ENCODE measurements at places on chromosomes 4 and X.

GRCh38 chrX:32524385-32524784, 687.0 kb downstream of the DMD start:
- no peak for DNase-seq

- no peak for DNase-seq
Measured at GRCh38 chr4:5019796-5020195, 538 bp upstream of the CYTL1 start.

DNA sequence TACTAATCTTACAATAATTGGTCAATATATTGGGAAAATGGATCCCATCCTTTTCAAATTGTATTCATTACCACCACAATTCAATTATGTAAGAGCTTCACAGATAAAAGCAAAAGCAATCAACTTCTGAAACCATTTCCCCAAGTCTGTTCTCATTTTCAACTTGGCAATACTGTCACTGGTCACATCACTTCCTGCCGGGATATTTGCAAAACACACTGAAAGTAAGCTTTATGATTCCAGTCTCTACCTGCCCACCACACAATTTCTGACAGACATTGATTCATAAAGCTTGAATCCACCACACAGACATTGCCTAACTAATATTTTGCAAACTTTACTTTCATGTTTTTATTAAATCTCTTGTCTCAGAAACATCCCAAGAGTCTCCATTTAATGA, 53.6 kb downstream of the LIN54 start:
- DNase-seq: no peak

DNA sequence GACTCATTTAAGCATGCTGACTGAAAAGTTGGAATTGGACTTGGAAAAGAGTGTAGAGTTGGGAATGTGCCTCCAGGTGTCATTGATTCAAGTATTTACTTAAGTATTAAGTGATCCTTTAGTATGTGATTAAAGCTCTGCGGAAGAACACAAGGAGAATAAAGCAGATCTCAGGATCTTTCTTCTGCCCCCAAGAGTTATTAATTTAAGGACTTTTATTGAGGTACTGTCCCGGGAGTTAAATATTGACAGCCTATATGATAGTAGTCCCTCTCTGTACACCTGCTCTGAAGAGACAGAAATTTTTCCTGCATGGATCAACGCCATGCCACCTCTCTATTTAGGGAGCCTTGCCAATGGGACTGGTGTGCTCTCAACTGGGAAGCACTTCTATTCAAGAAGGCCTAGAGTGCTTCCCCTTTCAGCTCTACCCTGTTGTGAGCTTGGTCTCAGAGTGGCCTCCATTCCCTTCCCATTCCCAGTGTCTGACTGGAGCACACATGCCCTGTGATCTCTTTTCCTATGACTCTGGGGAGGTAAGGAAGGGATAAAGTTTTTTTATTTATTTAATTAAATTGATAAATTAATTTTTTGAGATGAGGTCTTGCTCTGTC, 75.9 kb downstream of the SHISA3 start:
- no peak for DNase-seq

GRCh38 chr4:124555959-124556358, 156.6 kb downstream of the ANKRD50 start:
- DNase-seq: no peak

GRCh38 chr4:170599894-170600293, 510.1 kb upstream of the AADAT start:
- DNase-seq: no peak

- DNase-seq: no peak
Measured at GRCh38 chr4:162017863-162018262, 145.9 kb downstream of the FSTL5 start.

DNA sequence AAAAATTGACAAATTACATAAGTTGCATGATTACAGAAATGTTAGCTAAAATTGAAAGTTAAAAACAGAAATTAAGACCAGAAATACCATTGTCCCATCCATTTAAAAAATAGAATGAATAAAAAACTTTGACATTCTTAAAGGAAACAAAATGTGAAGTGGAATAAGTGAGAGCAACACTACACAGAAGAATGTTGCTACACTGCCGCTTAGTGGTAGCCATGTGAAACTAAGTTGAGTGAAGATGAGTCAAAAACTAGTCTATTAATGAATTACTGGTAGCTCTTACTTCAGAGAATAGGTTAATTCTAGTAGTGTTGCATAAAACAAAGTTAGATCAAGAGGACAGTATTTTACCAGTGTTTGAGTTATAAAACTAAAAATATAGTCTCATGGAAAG, 571.0 kb upstream of the KLHL4 start:
- DNase-seq: no peak

DNA sequence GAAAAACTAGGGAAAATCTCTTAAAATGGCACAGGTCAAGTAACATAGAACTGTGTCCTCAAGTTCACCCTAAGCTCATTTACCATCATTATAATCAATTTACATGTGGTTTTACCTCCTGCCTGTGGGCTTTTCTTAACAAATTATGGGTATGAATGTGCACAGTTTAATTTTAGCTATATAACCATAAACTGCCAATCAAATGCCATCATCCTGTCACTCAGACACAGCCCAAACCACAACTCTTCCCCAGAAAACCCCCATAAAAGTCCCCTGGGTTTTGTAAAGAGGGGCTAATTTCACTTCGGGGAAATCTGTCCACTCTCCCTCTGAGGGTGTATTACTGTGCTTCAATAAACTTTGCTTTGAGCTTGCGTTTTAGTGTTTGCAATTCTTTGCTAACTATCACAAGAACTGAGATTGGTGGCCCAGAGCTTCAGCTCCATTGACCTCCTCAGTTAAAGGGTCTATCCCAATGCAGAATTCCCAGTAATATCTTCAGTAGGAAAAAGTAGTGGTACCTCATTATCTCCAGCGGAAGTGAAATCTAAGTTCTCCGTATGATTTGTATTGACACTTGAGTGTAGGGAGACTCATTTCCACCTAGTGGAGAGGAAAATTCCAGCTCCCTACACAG, 394.6 kb downstream of the SPOCK3 start:
- DNase-seq: no peak

DNA sequence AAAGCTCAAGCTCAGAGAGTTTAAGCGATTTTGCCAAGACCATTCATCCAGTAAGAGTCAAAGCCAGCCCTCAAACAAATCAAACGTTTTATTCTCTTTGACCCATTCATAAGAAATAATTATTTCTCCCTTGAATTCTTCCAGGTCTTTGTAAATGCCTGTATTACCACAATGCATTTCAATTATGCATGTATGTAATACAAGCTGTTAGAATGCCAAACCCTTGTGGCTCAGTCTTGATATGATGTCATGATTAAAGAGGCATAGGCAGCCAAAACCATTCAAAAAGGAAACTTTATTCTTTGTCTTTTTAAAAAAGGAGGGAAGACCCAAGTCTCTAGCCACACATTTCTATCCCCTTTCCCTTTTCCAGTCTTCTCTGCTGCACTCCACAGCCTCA, 56.5 kb upstream of the PGM2 start:
- DNase-seq: no peak

- DNase-seq: peak; percentile 79
Measured at GRCh38 chr4:242121-242848, 63.0 kb downstream of the ZNF732 start.

DNA sequence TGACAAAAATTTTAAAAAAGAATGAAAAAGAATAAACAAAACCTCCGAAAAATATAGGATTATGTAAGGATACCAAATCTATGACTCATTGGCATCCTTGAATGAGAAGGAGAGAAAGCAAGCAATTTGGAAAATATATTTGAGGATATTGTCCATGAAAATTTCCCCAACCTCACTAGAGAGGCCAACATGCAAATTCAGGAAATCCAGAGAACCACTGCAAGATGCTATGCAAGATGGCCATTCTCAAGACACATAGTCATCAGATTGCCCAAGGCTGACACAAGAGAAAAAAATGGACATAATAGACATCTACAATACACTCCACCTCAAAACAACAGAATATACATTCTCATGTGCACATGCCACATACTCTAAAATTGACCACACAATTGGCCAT, 135.9 kb upstream of the SPANXB1 start:
- no peak for DNase-seq

DNA sequence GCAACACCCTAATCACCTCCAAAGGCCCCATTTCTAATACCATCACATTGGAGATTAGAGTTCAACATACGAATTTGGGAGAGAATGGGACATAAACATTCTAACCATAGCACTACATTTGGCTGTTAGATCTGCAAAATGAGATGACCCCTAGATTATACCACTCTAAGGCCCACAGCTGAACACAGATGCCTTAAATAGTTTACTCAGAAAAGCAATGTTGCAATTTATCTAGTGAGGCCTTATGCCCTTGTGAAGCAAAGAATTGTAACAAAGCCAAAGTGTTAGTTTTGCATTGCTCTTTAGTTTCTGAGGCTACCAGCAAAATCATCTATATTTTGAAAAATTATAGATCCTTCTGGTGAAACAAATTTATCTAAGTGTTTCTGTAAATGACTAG, 31.6 kb upstream of the ARHGEF6 start:
- DNase-seq: no peak

GRCh38 chrX:261919-262352, 19.2 kb upstream of the PLCXD1 start:
- DNase-seq: no peak

DNA sequence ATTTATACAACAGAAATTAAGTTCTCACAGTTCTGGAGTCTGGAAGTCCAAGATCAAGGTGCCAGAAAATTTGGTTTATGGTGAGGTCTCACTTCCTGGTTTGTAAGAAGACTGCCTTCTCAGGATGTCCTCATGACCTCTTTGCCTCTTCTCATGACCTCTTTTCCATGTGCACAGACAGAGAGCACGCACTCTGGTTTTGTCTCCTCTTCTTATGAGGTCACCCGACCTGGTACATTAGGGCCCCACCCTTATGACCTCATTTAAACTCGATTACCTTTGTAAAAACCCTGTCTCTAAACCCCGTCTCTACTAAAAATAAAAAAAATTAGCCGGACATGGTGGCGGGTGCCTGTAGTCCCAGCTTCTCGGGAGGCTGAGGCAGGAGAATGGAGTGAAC, 155.9 kb downstream of the KIT start:
- DNase-seq: no peak

All from activated CD4-positive, alpha-beta T cell treated with anti-CD3 and anti-CD28 coated beads, Interleukin-2, amount 10 ng/mL, durations not matched to agents 7 days and 5 days (primary cell).